ENCODE measurements at places on chromosomes 16 and 17.

DNA sequence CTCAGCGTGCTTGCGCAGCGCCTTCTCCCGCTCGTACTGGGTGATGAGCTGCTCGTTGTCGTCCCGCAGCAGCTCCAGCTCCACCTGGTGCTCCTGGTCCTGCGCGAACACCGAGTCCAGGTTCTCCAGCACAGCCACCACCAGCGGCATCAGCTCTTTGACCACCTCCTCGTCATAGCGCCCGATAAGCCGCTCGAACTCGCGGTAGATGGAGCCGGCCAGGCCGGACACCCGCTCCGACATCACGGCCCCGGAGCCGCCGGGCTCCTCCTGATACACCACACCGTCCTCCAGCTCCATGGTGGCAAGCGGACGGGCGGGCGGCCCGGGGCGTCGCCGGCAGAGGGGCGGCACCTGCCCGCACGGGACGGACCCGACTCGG lies 320 bp downstream of the SPAG9 start:
- DNase-seq, result no peak

GRCh38 chr17:73359987-73360410 lies 48.2 kb upstream of the CDC42EP4 start:
- no peak for DNase-seq

GRCh38 chr17:70172923-70173322 lies 3.6 kb downstream of the KCNJ2 start:
- DNase-seq, result no peak

GRCh38 chr17:77478899-77479298 lies 338.1 kb downstream of the SEC14L1 start:
- DNase-seq, result no peak

GRCh38 chr16:47096297-47096696 lies 47.4 kb downstream of the NETO2 start:
- DNase-seq, result no peak

GRCh38 chr17:57905875-57906455 lies 49.2 kb downstream of the CUEDC1 start:
- DNase-seq, result peak; percentile 24

- DNase-seq, result peak; percentile 50
Observed at GRCh38 chr16:85614338-85615013, 1.4 kb downstream of the GSE1 start.

- no peak for DNase-seq
Observed at GRCh38 chr16:69253870-69254341, 57.2 kb upstream of the VPS4A start.

DNA sequence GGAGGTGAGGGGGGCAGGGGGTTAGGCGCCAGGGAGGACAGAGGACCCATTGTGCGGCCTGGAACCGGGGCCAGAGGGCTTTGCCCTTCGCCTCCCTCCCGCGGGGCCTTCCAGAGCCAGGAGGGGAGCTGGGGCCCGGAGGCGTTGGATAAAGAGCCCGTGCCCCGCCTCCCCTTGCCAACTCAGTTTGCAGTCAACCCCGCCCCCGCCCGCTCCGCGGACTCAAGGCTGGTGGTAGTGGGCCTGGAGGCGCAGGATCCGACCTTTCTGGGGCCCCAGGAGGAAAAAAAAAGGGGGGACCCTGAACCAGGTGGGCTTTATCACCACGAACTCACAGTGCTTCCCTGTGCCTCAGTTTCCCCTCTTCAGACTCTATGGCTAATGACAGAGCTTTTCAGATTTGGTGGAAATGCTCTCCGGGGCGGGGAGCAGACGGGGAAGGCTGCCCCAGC lies 2.0 kb upstream of the SPHK1 start:
- no peak for DNase-seq

DNA sequence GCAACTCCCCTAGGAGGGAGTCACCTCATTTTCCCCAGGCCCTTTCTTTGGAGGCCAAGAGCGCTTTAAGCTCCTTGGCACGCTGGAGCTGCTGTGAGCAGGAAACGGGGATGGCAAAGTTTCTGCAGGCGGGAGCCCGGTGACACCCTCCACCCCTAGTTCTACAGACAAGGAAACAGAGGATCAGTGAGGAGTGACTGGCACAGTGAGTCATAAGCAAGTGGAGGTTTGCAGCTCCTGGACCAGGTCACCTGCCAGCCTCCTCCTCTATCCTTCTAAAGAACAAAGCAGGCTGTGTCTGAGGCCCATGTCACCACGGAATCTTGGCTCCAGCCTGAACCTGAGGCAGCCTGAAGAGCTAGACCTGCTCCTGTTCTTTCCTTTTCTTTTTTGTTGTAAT lies 141.9 kb downstream of the TMEM132E start:
- DNase-seq, result no peak

- no peak for DNase-seq
Observed at GRCh38 chr16:89633064-89633631, 19.7 kb downstream of the DPEP1 start.

DNA sequence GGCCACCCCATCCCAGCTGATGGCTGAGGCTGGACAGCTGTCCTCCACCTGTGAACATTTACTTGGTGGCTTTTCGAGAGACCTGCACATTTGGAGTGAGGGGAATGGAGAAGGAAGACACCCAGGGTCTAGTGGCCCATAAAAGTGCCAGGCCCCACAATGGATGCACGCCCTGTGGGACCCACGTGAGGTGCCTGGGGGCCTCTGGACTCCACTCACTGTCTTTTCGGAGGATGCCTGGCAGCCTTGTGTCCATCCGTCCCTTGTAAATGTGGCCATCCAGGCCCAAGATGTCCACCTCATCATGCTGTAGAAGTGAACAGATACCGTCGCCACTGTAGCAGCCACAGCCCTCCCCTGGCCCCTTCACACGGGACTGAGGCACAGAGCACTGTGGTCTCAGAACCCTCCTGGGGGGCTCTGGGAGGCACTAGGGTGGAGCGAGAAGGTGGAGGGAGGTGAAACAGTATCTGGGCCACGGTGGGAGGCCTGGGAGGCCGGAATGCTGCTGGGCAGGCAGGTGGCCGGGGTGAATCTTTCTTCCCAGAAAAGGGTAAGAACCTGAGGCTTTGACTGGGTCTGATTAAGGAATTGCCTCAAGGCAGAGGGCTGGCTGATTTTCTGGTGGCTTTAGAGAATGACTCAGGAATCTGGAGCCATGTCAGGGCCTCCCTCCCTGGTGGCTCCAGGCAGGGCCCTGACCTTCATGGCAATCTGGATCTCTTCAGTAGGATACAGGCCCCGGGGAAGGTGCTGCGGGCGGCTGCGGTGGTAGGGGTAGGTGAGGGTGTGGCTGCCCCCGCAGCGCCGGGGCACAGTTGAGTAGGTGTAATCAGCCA lies 11.5 kb downstream of the UBALD2 start:
- DNase-seq, result no peak

DNA sequence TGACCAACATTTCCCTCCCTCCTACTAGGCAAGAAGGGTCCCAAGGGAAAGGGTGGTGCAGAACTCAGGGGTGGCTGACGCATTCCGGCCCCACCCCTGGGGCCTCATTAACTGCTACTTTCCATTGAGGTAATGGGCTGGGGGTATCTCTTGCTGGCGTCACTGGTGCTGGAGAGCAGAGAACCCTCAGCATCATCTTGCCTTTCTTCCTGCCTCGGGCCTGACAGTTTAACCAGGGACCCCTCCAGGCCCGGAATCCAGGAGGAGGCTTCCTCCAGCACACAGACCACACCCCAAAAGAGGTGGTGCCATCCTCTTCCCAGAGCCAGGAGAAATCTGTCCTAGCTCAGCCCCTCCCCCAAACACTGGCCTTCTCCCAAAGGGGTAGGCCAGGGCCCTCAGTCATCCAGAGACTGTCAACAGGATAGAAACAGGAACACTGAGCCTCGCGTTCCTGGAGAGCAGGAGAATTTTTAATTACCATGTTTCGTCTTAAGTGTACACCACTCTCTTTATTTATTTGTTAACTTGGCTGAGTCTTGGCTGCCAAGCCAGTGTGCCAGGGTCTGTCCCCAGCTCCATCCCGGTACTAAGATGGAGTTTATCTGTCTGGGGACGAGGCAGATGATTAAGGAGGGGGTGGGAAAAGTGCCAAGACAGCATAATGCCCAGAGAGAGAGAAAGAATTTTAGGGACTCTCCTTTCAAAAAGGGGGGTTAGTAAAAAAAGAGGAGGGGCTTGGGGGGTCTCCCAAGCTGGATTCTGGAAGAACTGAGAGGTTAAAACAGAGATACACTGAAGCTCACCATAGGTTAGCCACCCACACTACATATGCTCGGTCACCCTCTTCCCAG lies 5.1 kb downstream of the ETV4 start:
- no peak for DNase-seq

- DNase-seq, result peak; percentile 83
Observed at GRCh38 chr17:7133424-7133823, 18.8 kb upstream of the ASGR2 start.

DNA sequence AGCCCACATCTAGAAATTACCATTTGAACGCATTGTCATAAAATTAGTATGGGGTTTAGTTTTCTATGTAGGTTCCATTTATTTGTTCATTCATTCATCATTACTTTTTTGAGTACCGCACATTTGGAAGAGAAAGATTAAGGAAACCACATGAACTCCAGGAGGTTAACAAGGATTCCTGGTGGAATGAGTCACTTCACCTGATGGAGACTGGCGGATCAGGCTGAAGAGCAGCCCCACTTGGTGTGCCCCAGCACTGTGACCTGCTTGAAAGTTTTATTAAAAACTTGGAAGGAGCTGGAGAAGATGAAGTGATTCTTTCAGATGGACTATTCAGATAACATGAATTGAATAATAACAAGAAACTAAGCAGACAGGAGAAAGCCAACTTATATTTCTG lies 293.6 kb upstream of the CDH11 start:
- no peak for DNase-seq

- DNase-seq, result no peak
Observed at GRCh38 chr16:11658896-11659708, 9.2 kb upstream of the SNN start.

DNA sequence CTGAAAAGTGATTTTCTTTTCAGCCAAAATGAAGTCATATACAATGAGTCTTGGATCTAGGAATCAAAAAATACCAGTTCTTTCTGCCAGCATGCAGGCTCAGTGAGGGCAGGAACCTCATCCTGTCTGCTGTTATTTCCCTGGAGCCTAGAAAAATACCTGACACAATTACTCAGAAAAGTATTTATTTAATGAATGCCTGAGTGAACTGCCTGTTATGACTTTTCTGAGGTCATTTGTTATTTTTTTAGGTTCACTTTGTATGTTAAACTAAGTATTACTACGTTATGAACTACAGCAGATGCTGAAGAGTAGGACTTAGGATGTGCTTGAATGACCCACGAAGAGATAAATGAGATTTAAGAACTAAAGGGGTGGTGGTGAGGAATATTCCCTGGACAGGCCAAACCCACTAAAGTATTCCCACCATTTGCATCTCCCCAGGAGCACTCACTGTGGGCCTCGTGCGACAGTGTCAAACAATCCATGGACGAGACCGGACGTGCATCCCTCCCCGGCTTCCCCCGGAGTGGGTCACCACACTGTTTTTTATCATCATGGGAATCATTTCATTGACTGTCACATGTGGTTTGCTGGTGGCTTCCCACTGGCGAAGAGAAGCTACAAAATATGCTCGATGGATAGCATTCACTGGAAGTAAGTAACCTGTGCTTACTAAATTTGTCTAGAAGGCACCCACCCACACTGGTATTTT lies 17.1 kb upstream of the VWA3A start:
- DNase-seq, result no peak

- no peak for DNase-seq
Observed at GRCh38 chr16:81593481-81593880, 148.9 kb downstream of the CMIP start.

- no peak for DNase-seq
Observed at GRCh38 chr16:84080378-84080777, 36.4 kb downstream of the MBTPS1 start.

GRCh38 chr17:72461757-72462156 lies 340.9 kb downstream of the SOX9 start:
- DNase-seq, result no peak

DNA sequence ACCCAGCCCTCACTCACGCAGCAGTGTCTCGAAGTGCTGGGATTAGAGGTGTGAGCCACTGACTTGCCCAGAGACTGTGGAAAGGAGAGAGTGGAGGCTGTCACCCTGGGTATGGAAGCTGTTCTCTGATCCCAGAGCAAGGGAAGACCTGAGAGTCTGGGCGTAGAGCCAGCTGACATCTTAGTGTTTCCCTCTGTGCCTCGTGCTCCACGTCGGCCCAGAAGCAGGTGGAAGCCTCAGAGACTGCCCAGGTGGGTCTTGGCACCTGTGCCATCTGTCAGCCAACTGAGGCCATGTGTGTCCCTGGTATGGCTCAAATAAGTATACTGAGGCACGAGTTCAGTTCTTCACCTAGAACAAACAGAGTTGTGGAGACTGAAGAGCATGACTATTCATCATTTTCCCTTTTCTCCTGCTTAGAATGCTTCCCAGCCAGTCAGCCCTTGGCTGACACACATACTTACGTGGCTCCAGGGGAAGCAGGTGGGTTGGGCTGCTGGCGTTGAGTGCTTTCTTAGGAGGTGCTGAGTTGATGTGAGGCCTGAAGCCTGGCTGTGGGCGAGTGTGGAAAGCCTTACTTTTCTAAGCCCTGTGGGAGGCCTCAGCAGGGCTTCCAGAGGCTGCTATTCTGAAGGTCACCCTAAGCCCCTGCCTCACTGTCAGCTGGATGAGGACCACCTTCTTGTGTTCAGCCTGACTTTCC lies 8.1 kb downstream of the CTRL start:
- DNase-seq, result no peak

GRCh38 chr17:51351890-51352289 lies 91.5 kb downstream of the UTP18 start:
- DNase-seq, result no peak

GRCh38 chr17:82108961-82109475 lies 11.0 kb upstream of the FASN start:
- DNase-seq, result no peak

DNA sequence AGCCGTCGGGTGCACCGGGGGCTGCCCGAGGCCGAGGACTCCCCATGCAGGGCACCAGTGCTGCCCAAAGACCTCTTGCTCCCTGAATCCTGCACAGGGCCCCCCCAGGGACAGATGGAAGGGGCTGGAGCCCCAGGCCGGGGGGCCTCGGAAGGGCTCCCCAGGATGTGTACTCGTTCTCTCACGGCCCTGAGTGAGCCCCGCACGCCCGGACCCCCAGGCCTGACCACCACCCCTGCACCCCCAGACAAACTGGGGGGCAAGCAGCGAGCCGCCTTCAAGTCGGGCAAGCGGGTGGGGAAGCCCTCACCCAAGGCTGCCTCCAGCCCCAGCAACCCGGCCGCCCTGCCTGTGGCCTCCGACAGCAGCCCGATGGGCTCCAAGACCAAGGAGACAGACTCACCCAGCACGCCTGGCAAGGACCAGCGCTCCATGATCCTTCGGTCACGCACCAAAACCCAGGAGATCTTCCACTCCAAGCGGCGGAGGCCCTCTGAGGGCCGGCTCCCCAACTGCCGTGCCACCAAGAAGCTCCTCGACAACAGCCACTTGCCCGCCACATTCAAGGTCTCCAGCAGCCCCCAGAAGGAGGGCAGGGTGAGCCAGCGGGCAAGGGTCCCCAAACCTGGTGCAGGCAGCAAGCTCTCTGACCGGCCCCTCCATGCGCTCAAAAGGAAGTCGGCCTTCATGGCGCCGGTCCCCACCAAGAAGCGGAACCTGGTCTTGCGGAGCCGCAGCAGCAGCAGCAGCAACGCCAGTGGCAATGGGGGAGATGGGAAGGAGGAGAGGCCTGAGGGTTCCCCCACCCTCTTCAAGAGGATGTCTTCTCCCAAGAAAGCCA lies 40.6 kb downstream of the SREBF1 start:
- no peak for DNase-seq

GRCh38 chr16:50718761-50719400 lies 23.0 kb upstream of the CYLD start:
- DNase-seq, result no peak

- DNase-seq, result no peak
Observed at GRCh38 chr16:79077346-79077745, 523.2 kb downstream of the MAF start.
